ENCODE measurements at places on chromosomes 7 and 10.

DNA sequence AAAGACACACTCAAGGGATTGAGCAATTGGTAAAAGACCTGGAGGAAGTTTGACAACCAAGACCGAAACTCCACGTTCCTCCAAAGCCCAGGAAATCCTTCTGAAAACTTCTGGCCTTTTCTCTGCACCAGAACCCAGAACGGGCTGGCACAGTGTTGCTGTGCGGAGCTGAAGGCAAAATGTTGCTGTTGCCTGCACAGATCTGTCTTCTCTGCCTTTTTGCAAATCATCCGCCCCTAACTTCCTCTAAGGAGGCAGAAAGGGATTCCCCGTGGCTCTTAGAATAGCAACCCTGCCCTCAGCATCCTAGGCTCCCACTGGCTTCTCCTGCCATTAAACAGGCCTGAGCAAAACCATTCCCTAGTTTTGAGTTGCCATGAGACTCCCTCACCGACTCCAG lies 44.9 kb downstream of the FIGNL1 start:
- no peak for DNase-seq

GRCh38 chr7:128362670-128363069 lies 1.2 kb upstream of the PRRT4 start:
- DNase-seq = no peak

DNA sequence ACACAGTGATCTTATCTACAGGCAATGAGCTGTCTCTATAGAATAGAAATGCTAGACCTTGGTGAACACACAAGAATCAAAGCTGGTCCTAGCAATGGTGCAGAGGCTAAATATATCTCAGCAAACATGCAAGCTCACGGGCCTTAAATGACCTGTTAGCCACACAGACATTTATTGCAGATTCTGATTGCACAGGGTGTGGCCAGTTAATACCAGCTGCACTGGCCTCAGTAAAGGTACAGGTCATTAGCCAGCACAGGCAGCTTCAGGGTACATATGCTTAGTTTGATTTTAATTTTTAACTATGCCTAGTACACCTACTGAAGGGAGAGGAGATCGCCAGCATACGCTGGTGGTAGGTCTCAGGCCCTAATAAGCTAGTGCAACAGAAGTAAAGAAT lies 265.4 kb upstream of the DGKB start:
- DNase-seq = no peak

DNA sequence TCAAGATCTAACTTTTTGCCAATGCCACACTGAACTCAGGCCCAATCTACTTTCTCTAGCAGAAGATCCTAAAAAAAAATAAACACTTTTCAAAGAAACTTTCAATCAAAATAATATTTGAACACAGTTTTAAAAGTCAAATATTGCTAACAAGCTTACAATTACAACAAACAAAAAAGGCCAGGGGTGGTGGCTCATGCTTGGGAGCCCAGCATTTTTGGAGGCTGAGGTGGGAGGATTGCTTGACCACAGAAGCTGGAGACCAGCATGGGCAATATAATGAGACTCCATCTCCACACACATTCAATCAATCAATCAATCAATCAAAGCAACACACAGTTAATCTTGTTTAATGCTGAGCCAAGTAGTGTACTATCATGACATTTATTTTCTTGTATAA lies 149.2 kb downstream of the CYP26A1 start:
- no peak for DNase-seq

GRCh38 chr7:45176886-45177731 lies 19.5 kb downstream of the RAMP3 start:
- no peak for DNase-seq

DNA sequence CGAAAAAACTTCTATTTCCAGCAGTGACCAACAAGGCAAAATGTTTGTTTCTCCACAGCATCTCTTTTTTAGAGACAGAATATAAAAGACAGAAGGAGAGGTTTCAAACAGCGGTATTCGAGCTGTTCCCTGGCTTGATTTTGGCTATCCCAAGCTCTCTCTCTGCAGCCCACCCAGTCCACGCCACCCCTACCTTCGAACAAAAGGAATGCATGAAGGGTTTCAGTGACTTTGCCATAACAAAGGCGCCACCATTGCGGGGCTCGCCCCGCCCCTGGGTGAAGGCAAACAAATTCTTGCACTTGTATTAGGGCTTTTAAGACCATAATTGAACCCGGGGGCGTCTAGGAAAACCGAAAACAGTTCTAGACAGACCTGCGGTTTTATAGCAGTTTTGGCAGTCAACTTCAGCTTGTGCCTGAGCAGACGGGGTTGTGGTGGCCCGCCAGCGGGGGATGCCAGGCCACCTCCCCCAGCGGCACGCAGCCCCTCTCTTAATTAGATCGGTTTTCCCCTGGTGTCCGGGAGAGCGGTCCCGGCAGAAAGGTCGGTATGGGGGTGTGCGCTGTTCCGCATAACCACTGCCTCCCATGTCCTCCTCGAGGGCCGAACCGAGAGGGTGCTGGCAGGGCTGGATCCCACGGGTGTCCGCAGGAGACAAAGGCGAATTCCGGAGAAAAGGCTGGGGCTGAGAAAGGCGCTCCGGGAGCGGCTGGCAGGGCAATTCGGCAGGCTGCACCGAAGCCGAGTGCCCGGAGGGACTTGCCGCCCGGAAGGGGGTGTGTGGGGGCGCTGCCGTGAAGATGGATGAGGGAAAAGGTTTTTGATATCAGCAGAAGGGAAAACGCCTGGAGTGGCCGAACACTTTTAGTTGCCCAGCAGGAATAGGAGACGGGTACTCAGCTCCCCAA lies 2.7 kb upstream of the HOXA11 start:
- DNase-seq = no peak

- DNase-seq = no peak
Measured at GRCh38 chr10:42875798-42876341, 93.3 kb downstream of the BMS1 start.

GRCh38 chr7:133801341-133801740 lies 325.8 kb upstream of the LRGUK start:
- no peak for DNase-seq

DNA sequence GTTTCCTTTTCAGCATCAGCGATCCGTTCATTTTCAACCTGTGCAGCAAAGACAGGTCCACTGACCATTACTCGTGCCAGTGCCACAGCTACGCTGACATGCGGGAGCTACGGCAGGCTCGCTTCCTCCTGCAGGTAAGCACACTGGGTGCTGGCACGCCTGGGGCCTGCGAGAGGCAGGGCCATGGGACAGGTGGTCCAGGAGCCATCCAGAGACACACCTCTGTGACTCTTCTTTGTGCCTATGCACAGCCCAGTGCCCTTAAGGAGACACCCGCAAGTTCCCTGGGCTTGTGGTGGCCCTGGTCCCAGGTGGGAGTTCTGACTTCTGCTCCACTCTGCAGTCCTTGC lies 42.2 kb downstream of the LRRC18 start:
- DNase-seq = no peak

- no peak for DNase-seq
Measured at GRCh38 chr10:28355376-28355775, 52.5 kb upstream of the MPP7 start.
